Stimulated activated CD4-positive, alpha-beta T cell treated with anti-CD3 and anti-CD28 coated beads, Interleukin-4, amount 100 ng/mL, for 48 hours (primary cell): ENCODE measurements at places on chromosomes 2 and 18.

GRCh38 chr18:24456549-24456948 lies 3.9 kb upstream of the HRH4 start:
- DNase-seq: no peak

DNA sequence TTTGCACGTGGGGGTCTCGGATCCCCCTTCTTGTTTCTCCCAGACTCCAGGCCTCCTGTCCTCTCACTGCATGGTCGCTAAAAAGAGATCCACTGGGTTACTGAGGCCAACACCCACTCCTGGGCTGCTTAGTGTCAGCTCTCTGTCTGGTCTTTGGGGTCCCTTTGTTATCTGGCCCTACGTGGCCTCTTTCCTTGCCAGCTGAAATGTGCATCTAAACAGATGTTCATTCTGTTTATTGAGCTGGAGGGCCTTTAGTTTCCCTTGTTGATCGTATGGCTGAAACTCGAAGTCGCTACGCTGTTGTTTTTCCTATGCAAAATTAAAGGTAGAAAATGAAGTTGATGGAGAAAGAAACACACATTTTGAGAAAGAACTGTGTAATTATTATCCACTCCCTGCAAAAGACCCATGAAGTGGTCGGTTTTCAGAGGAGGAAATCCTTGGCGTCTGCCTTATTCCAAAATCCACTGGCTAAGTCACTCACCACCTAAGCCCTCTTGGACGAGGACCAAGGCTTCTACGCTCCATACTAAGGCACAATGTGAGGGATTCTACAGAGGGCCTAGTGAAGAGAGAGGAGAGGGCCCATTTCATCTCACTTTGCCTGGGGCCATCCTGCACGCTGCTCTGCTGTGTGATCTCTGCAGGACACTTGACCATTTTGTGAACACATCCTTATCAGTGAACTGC lies 105.3 kb downstream of the GLI2 start:
- no peak for DNase-seq

- DNase-seq: no peak
Measured at GRCh38 chr2:4122726-4123125, 419.4 kb downstream of the DCDC2C start.

GRCh38 chr2:201653221-201653620 lies 9.9 kb upstream of the TMEM237 start:
- no peak for DNase-seq

GRCh38 chr2:112869258-112869842 lies 32.8 kb upstream of the IL1B start:
- peak; percentile 23 for DNase-seq

- DNase-seq: no peak
Measured at GRCh38 chr2:35462226-35462998, 893.2 kb upstream of the CRIM1 start.

DNA sequence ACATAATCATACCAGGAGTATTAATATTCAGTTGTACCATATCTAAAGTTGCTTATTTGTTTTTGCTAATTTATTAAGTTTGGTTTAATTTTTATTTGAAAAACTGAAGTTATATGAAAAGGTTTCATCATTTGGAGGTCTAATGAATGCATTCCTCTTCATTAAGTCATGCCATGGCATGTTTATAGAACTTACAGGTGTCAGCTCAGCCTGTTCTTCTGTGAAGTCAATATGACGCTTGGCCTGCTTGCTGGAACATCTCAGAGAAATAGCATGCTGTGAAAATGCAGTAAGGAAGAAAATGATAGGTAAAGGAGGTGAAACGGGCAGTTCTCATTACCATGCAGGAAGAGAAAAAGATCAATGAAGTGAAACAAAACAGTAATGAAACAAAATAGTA lies 58.2 kb downstream of the RAPH1 start:
- DNase-seq: no peak

DNA sequence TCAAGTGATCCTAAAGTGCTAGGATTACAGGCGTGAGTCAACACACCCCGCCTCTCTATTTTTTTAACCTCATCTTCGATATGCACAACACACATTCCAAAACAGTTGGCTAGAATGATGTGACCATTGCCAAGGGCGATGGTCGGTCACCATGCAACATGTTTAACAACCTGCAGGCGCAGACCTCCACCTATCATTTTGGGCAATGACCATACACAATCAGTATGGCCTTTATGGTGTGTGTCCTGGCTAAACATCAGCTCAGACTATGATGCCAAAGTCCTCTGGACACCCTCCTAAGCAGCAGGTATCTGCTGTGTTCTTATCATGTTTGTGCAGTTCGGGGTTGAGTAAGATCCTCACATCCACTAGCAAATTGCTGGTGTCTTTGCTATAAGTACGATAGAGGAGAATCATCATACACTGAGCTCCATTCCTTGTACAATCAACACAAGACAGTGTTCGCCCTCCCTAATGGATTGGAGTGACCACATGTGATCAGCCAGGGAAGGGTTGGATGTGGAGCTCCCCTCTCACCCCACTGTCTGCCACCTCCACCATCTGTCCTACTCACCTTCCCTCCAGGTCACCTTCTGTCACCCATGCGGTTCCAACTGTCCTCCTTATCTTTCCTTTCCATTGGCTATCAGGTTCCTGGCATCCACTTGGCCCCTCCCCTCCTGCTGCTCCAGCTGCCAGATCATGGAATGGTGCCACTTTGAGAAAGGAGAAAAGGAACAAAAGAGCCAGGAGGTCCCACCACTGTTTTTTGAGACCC lies 7.9 kb upstream of the RNF152 start:
- no peak for DNase-seq

DNA sequence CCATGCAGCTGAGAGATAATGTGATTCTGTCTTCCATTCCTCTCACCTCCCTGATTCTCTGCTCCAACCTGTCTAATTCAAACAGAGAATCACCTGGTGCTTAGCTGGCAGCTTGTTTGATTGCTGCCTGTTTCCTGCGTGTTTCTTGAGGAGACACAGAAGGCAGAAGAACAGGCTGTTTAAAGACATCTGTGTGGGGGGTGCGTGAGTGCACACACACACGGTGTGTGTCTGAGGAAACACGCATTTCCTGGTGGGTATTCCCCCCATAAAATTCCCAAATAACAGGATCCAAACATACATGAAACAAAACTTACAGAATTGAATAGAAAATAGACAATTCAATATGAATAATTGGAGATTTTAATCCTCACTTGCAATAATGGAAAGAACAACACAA lies 29.3 kb upstream of the CRIM1 start:
- no peak for DNase-seq

GRCh38 chr18:73966954-73967353 lies 180.7 kb downstream of the FBXO15 start:
- no peak for DNase-seq

- no peak for DNase-seq
Measured at GRCh38 chr18:46009125-46009840, 42.2 kb upstream of the EPG5 start.

GRCh38 chr2:62956651-62957050 lies 94.0 kb upstream of the OTX1 start:
- DNase-seq: no peak

GRCh38 chr2:234768608-234769196 lies 183.1 kb upstream of the SH3BP4 start:
- no peak for DNase-seq

GRCh38 chr18:76455003-76455676 lies 39.9 kb downstream of the ZNF516 start:
- no peak for DNase-seq

DNA sequence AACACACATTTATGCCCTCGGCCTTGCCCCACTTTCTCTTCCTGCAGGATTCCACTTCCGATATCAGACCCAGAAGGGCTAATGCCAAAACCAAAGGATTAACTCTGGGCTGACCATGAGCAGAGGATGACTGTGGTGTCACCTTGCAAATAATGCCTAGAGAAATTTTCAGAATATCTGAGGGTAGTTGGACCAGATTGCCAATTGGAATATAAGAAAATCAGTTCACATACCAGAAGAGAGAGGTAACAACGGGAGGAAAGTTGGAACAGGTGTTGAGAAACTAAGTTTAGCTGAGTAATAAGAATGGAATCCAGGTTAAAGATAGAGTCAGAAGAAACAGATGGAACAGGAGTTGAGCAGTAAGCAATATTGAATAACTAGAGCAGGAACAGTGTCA lies 232.7 kb upstream of the UBE2E3 start:
- DNase-seq: no peak

DNA sequence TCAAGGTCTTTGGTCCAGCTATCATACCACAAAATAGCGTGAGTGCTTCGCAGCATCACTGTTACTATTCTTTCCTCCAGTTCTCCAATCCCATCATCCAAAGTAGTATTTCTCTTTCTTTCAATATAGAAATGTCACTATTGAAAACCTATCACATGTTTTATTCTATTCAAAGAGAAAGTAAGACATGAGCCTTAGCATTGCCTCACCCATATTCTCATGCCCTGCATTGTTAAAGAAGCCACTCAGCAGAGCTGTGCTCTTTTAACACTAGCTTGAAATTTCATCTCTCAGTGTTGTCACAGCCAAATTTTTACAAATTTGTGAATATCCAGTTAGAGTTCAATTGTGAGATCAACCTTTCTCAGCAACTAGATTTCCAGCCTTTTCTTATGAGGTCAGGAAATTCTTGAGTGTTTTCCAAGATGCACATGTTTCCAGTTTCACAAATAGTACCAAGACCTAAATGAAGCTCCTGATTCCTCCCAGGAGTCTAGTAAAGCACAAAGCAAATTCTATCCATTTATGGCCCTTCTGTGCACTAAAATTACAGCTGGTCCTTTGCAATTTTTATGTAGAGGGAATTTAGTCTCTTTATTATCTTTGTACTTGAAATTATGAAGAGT lies 343.7 kb downstream of the SPAG16 start:
- no peak for DNase-seq

DNA sequence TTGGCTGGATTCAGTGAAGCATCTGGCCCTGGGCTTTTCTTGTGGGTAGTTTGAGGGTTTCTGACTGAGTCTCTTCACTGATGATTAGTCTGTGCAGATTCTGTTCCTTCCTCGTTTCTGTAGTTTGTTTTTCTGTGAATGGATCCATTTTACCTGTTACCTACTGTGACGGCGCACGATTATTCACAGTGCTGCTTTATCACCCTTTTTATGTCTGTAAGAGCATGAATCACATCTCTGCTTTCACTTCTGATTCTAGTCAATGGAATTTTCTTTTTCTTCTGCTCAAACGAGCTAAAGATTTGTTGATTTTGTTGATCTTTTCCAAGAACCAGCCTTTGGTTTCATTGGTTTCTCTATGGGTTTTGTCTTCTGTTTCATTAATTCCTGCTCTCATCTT lies 60.8 kb downstream of the SLC66A2 start:
- DNase-seq: no peak

DNA sequence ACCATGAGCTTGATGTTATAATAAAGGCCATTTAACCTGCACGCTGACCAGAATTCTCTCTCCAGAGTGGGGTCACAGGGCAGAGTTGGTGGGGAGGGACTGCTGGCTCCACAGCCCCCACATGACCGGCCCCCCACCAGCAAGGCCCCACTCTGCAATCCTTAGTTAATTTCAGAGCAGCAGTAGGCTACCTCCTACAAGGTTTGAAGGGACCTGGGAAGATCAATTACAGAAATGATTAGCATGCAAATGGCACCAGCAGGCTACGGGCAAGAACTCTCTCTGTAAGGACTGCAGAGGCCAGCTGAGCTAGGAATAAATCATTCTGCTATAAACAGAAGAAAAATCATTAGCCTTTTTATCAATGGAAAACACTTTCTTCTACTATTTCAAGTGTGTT lies 135.3 kb downstream of the C1D start:
- no peak for DNase-seq

DNA sequence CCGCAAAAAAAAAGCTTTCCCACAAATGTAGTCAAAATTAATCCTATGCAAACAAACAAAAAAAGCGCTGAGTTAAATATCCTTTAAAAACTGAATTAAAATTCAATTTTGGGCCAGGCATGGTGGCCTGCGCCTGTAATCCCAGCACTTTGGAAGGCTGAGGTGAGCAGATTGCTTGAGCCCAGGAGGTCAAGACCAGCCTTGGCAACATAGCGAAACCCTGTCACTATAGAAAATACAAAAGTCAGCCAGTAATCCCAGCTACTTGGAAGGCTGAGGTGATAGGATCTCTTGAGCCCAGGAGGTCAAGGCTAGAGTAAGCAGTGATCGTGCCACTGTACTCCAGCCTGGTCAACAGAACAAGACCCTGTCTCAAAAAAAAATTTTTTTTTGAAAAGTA lies 8.8 kb upstream of the MARCHF7 start:
- no peak for DNase-seq

DNA sequence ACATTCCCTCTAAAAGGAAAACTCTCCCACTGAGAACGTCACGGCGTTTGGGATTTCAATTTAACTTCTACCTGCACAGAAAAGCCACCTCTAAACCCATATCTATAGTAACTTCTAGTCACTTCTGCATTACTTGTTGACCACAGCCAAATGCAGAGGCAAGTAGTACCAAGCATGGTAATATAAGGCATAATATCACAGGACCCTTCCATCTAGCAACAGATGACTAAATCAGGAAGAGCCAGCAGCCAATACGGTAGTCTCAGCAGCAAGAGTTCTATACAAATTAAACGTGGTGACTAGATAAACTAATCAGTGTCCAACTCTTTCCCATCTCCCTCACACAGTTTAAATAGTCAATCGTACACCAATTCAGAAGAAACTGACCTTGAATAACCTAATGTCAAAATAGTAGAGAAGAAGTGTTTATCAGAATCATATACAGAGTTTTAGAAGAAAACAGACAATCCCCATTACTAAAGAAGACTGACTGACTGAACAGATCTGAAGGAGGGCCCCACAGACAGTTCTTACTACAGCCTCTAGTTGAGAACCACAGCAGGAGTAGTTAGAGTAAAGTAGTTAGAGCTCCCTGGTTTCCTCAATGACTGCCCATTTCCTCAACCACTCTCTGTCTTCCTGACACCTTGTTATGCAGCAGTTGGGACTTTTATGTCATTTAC lies 30.0 kb downstream of the MEMO1 start:
- no peak for DNase-seq

DNA sequence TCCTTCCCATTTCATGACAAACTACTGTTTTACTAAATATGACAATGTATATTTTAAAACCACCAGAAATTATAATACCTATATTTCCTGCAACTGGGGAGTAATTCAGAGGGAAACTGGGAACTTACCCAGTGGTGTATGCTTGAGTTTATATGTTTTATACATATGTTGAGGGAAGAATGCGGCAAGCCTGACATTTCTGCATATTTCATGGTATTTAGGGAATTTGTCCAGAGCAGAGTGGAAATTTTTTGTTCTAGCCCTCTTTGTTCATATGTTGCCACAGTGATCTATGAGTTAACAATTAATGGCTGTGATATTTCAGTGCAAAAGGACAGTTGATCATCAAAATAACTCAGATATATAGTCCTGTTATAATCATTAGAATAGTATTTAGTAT lies 230.8 kb upstream of the VWC2L start:
- no peak for DNase-seq

- no peak for DNase-seq
Measured at GRCh38 chr2:21254170-21254965, 130.6 kb downstream of the TDRD15 start.

GRCh38 chr2:109331081-109331480 lies 202.1 kb downstream of the SH3RF3 start:
- no peak for DNase-seq

DNA sequence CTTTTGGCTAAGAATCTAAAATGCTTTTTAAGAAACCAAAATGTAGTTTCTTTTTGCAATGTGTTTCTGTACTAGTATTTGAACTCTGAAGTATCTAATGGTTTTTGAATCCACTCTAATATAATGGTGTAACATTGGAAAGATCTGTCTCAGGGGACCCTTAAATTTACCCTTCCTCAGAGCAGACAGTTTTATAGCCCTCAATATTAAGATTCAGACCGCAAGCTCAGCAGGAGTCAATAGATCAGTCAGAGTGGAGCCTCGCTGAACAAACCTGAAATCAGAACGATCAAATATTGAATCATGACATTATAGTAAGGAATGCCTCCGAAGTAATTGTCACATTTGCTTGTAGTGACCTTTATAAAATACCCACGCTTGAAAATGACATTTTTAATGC lies 18.3 kb downstream of the SGPP2 start:
- DNase-seq: no peak
